ENCODE measurements at places on chromosomes 7 and 10. TPM values are rescaled to one million over a fixed set of nuclear protein-coding genes. Genes with fewer than 3 reads are reported as not detected.

Gene SPDYE6
- total RNA-seq, result not detected

Gene SMKR1
- total RNA-seq, result 10.0 TPM

Gene ELAPOR2
- total RNA-seq, result not detected

Gene SMO
- 18.4 TPM for total RNA-seq

Gene RELN
- total RNA-seq, result not detected

Gene EN2
- total RNA-seq, result 0.96 TPM

Gene NPFFR1
- not detected for total RNA-seq

Gene C10orf143
- total RNA-seq, result 1.1 TPM

Gene GTF2IRD1
- 20.0 TPM for total RNA-seq

Gene HHEX
- total RNA-seq, result 13.1 TPM

Gene NIPSNAP2
- 45.7 TPM for total RNA-seq

Gene OR2A7
- total RNA-seq, result not detected

Gene PILRB
- 26.6 TPM for total RNA-seq

Gene ETV1
- 3.2 TPM for total RNA-seq

Gene ALOX5
- total RNA-seq, result 0.20 TPM

Gene ARHGAP19
- total RNA-seq, result 4.1 TPM

Gene FAM25A
- total RNA-seq, result not detected

Gene MMD2
- total RNA-seq, result not detected

Gene ZDHHC16
- total RNA-seq, result 55.0 TPM

Gene LFNG
- 17.2 TPM for total RNA-seq

Gene HMX3
- total RNA-seq, result not detected

Gene C10orf90
- total RNA-seq, result 2.7 TPM

Gene AGMO
- 1.1 TPM for total RNA-seq

Gene NME8
- total RNA-seq, result not detected

Gene GLUD1
- total RNA-seq, result 97.6 TPM

Gene KIF5B
- total RNA-seq, result 74.6 TPM

Gene MACC1
- not detected for total RNA-seq

Gene VAX1
- total RNA-seq, result 1.3 TPM

Gene ANKRD61
- 0.22 TPM for total RNA-seq

Gene STAG3
- total RNA-seq, result 0.40 TPM

Gene PILRA
- 5.2 TPM for total RNA-seq

Gene SFTPA2
- not detected for total RNA-seq

Gene GIMAP4
- not detected for total RNA-seq

Gene ACTR3C
- not detected for total RNA-seq

Gene ZNF365
- 0.93 TPM for total RNA-seq

Gene PPP1R9A
- total RNA-seq, result 3.3 TPM

Gene PIK3AP1
- total RNA-seq, result 0.58 TPM

Gene SPDYE17
- total RNA-seq, result not detected

Gene PLEKHS1
- total RNA-seq, result not detected

Gene GSTO2
- 2.3 TPM for total RNA-seq

Gene SPDYE8
- not detected for total RNA-seq

Gene ZNF722
- not detected for total RNA-seq

Gene C10orf67
- not detected for total RNA-seq

Gene EBF3
- 0.20 TPM for total RNA-seq

Gene FGFBP3
- 2.4 TPM for total RNA-seq

Gene FFAR4
- total RNA-seq, result 0.22 TPM

Gene CAMK2B
- total RNA-seq, result 0.21 TPM

Gene ATXN7L1
- 6.6 TPM for total RNA-seq

Gene GPR158
- 0.04 TPM for total RNA-seq

Gene NPC1L1
- total RNA-seq, result 0.06 TPM

Gene EMX2
- total RNA-seq, result not detected

Gene RARRES2
- not detected for total RNA-seq

Gene PNLIPRP2
- not detected for total RNA-seq

Gene MTPN
- total RNA-seq, result 135 TPM

Gene LZTS2
- total RNA-seq, result 33.0 TPM
